ENCODE measurements at places on chromosomes 2 and 18.

DNA sequence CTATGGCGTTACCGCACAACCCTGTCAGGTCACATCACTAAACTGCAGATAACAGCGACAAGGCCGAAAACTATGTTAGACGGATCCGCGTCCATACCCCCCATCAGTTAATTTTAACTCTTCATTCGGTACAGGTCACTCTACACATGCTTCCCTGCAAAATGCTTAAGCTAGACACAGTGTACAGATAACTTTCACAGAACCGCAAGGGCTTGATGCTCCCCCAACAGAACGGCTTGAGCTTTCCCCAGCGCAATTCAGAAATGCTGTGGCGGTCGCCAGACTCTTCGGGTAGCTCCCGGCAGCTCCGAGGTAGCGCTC is 283 bp upstream of the RBBP8 start:
- no peak for DNase-seq

GRCh38 chr2:186559370-186559769 is 30.5 kb upstream of the ITGAV start:
- DNase-seq = no peak

DNA sequence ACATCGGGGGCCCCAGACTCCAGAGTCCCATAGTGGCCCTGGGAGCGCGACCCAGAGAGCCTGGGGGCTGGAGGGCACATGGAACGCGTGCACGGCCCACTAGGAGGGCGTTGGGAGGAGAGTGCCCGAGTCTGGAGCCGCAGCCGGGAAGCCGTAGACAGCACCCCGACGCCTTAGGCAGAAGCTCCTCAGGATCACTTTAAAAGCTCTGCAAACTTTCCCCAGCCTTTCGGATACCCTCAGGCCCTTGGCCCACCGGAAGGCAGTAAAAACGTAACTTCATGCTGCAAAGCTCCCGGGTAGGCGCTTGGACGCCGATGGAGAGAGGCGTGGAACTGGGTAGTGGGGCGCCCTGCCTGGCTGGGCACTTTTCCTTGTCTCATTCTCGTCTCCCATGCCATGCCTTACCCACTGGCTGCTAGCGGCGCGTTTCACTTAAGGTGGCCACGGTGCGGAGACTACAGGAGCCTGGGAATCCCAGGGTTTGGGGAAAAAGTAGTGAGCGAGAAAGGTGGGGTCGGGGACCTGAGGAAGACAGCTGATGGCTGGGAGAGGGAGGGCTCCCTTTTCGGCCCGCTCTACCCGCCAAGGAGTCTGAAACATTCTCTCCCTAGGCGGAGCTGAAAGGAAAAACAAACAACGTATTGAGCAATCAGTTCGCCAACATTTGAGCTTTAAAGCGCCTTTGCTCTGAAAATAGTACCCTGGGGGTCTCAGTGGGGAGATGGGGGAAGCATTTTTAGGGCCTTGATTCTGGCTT is 141.8 kb downstream of the MEIS1 start:
- DNase-seq = no peak

DNA sequence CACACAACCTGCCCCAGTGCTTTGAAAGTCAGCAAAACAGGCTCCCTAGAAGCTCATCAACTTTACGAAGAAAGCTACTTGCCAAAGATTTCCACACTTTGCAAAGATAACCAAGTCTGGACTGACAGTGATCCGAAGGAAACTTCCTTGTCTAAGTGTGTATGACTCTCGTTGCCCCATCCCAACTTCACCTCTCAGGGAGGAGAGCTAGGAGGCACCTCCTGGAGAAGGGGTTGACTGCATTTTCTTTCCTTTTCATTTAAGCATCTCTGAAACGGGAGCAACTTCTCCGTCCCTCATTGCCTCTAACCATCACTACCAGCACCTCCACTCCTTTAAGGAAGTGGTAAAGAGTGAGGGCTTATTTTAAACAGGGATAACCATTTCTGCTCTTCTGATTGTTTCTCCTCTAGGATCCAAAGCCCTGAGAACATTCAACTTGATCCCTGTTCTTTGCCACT is 7.0 kb downstream of the ZEB2 start:
- no peak for DNase-seq

- DNase-seq = no peak
These were observed 89.6 kb downstream of the MTCL1 start for GRCh38 chr18:8794934-8795280.

Data from stromal cell of bone marrow (primary cell).